ENCODE measurements at places on chromosomes 1 and 21.

DNA sequence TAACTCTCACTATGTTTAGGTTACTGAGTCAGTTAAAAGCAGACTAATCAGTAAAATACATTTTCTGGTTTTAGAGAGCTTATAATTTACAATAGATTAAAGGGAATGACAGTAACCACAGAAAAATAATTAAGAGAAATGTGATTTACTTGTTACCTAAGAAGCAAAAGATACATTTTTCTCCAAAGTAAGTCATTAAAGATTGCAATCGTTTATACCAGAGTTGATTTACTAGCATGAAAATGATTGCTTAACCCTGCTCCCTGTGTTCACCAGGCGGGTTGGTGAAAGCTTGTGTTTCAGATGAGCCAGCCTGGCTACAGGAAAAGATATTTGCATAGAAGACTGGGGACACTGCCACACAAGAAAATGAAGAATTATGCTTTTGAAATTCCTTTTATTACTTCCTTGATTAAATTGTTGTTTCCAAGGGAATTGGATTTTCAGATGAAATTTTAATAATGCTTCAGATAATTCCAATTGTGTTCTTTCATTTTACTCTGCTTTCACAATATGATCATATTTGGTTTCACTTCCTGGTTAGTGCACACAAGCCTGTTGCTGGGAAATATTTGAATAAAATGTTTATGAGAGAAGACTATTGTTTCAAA is 27.9 kb downstream of the LRRC8B start:
- DNase-seq, result no peak

DNA sequence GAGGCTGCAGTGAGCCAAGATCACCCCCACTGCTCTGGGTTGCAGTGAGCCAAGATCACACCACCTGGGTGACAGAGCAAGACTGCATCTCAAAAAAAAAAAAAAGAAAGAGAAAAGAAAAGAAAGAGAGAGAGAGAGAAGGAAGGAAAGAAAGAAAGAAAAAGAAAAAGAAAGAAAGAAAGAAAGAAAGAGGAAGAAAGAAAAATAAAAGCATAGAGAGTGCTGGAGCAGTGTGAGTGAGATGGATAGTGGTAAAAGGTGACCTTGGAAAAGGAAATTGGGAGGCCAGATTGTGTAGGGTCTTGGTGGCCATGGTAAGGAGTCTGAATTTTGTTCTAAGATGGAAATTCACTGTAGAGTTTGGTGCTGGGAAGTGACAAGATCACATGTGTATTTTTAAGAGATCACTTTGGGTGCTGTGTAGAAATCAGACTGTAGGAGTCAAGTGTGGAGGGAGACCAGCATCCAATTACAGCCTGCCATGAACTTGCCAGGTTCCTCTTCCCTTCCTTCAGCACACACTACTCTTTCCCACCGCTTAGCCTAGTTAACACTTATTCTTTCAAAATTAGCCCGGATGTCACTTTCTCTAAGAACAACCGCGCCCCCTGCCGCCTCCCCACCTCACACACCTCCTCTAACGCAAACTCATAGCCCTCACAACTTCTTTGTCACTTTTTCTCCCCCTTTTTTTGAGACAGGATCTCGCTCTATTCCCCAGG is 17.9 kb downstream of the MTX1 start:
- DNase-seq, result peak; percentile 83

- peak; percentile 56 for DNase-seq
Observed at GRCh38 chr1:44842862-44843655, at the start of gene PTCH2. Gene PTCH2 (minus strand): TSS chr1:44843253. CDS start chr1:44842932, 321 bp downstream.

- DNase-seq, result no peak
Observed at GRCh38 chr21:38054334-38054733, 138.1 kb upstream of the KCNJ6 start.

DNA sequence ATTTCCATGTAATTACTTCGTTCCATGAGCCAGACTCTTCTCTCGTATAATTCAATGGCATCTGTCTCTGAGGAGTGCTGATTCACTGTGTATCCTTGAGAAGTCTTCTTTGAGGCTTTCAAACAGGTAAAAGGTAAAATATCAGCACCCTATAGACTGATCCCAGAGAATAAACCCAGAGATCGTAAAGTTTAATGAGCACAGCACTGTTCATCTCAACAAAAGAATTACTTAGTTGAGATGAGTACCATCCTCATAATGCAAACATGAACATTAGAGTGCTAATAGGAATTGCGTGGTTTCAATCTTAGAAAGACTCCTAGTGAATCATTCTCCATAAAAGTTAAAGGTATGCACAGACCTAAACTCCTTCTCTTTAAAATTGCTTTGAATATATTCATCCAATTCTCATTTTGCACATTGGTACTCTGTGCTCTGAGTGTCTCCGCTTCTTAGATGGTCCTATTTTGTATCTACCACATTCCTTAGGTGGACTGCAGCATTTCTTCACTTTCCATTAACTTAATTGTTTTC is 97.2 kb downstream of the TBX15 start:
- DNase-seq, result no peak

DNA sequence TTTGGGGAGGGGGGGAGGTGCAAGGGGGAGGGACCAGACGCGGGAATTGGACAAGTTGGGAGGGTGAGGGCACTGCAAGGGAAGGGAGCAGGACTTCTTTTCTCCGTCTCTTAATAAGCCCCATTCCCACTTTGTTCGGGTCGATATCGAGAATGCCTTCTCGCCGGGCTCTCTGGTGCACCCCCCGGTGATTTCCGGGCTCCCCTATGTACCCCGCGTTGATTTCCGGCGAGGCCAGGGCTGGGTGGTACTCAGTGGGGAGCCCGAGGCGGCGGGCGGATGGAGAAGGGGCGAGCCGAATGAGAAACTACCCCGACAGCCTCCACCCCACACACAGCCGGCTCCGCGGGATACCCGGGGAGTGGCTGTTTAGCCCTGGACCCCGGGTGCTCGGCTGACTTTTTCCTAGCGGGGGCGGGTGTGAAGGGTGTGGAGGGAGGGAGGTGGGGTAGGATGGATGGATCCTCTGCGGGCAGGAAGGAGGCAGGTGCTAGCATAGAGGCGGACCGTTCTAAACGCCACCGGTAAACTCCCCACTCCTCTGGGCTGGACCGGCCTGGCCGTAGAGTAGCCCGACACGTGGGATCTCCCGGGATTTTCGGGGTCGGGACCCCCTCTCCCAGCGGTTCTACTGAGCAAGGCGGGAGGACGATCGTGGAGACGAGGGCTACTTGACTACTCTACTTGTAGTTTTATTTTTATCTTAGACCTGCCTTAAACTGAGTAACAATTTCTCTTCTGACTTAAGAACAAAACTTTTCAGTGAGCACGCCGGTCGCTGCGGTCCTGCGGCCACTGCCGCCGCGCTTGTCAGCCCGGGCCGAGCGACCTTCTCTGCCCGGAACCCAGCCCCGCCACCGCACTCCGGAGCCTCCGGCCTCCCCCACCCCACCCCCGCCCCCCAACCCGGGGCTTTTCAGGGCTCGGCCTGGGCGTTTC is 1.0 kb downstream of the RNF220 start:
- DNase-seq, result peak; percentile 46

- DNase-seq, result no peak
Observed at GRCh38 chr1:29620631-29621030, 384.3 kb downstream of the PTPRU start.

DNA sequence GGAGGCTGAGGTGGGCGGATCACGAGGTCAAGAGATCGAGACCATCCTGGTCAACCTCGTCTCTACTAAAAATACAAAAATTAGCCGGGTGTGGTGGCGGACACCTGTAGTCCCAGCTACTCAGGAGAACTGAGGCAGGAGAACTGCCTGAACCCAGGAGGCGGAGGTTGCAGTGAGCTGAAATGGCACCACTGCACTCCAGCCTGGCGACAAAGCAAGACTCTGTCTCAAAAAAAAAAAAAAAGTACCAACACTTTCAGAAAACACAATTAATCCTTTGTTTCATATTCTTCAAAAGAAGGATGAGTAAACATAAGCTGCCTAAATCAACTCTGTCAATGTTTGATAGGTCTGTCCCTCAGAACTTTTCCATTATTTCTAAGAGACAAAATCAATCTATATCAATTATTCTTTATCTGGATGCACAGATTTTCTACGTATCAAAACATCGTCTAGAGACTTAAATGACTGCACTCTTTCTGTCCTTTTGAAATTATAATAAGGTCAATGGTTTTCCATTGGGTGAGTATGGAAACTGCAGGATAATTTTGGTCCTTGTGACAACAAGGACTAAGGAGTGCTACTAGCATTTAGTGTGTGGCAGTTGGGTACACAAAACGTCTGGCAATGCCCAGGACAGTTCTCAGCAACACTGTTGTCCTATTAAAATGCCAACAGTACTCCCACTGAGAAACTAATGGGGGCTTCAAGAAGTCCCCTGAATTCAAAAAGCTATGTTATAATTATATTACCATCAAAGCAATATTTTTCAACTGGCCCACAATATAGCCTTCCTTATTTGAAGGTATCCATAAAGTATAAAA is 40.7 kb downstream of the LPGAT1 start:
- no peak for DNase-seq

- DNase-seq, result no peak
Observed at GRCh38 chr1:54651608-54652007, 10.0 kb downstream of the MROH7 start.

GRCh38 chr1:200415789-200416593 is 6.2 kb upstream of the ZNF281 start:
- no peak for DNase-seq

DNA sequence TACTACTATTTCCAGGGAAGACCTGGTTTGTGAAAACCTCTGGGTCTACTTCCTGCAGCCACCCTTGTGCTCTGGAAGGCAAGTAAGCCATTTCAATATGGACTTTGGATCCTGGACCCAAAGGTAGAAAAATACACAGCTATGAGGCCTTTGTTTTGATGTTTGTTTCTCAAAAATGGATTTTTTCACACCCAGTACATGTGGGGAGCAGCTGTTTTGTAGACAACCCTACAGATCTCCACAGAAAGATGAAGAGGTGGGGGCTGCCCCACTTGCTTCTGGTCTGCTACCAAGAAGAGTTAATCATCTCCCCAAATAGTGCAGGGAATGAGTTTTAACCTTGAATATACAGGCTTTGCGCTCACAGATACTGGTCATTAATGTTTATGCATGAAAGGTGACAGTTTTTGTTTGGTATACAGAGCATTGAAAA is 29.2 kb downstream of the ZNF281 start:
- peak; percentile 9 for DNase-seq

DNA sequence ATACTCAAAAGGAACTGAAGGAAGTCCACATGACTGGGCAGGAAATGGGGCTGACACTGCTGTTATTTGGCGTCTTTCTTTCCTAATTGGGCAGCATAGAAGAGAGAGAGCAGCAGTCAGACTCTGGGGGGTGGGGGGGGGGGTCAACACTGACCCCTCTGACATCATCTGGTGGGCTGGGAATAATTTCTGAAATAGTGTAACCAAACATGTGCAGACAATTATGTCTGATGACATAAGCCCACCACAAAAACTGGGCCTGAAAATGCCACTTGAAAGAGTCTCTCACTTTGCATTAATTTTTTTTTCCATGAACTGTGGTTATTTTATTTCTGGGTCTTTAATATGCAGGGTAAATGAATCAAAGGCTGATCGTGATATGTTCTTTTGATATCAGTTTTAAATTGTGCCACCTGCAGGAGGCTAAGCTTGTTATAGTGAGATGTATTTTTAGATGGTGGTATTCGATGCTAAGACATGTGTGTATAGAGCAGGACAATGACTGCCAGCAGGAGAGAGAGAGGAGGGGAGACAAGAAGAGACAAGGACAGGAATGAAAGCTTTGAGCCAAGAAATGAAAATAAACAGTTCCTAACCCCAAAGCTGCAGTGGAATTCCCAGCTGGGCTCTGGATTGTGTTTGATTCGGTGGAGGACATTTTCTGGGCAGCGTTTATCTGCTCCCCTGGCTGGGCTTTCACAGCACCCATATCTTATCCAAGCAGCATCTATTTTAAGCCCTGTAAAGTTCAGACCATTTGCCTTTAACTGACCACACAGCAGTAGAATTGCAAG is 264.7 kb downstream of the PBX1 start:
- DNase-seq, result no peak

DNA sequence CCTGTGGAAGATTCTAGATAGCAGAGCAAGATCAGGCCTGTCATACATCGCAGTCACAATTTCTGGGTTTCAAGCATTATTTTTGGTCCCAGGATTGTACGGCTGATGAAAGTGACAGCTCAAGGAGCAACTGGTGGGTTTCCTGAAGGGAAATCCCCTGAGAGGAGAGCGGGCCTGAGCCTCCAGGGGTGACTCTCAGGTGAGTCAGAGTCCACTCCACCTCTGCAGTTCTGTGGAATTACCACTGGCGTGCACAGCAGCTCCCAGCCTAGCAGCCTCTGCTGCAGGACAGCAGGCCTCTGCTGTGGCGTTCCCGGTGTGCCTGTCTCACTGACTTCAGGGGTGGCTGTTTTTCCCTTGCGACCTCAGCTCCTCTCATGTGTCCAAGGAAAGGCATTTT is 24.4 kb downstream of the SLC66A1 start:
- peak; percentile 69 for DNase-seq

DNA sequence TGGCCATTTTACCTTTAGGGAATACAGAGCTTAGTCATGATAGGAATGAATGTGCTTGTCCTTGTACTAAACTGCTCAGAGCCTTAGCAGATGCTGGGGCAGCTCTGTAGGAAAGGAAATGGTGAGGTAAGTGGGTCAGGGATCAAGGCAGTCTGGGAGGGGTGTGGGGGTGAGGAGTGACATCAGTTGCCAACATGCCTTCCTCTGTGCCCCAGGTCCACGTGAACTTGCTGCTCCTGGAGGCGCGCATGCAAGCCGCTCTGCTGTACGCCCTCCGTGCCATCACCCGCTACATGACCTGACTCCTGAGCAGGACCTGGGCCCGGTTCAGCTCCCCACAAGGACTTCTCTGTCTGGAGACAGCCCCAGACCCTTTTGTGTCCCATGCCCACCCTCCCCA is 21.2 kb downstream of the SESN2 start:
- DNase-seq, result no peak

Measured in stimulated activated naive CD8-positive, alpha-beta T cell treated with anti-CD3 and anti-CD28 coated beads, Interleukin-15, Interleukin-2, amounts not matched to agents 100 U/mL and 50 U/mL, for 24 hours (primary cell).